ENCODE measurements at places on chromosomes 13 and 19. TPM values are rescaled to one million over a fixed set of nuclear protein-coding genes. Genes with fewer than 3 reads are reported as not detected.
A peak's percentile ranks its signal among the peaks of the same experiment; 100 is the strongest.

Gene CEACAM3
- total RNA-seq, result not detected

Gene FFAR2
- total RNA-seq, result 1.9 TPM

Gene ZNF541
- total RNA-seq, result not detected

DNA sequence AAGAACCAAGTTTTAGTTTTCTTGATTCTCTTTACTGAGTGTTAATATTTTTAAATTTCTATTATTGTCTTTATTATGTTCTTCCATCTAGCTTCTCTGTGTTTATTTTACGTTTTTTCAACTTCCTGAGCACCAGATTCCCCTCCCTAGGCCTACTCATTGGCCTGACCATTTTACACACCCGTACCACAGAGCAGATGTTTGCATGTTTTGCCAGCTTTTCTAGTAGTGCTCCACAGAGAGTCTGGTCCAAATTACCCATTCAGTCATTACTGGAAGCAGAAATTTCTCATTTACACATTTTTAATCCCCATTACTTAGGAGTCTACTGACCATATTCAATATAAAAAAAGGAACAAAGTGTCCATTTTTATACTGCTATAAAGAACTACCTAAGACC, 66.9 kb downstream of the ING1 start:
- H3K4me3 ChIP-seq, result no peak overlapping the region
- no peak for DNase-seq
- H3K4me1 ChIP-seq, result no peaks in the 10 kb centered on the region
- H3K36me3 ChIP-seq, result peaks cover 4% of the 10 kb centered on the region

- no peak overlapping the region for H3K27ac ChIP-seq
- no peaks in the 10 kb centered on the region for H3K4me1 ChIP-seq
- no peaks in the 10 kb centered on the region for H3K27me3 ChIP-seq
- H3K36me3 ChIP-seq, result no peaks in the 10 kb centered on the region
- no peak overlapping the region for H3K4me3 ChIP-seq
- DNase-seq, result no peak
Measured at GRCh38 chr13:72284791-72285190, 417.8 kb upstream of the DACH1 start.

- H3K4me3 ChIP-seq, result no peak overlapping the region
- no peaks in the 10 kb centered on the region for H3K36me3 ChIP-seq
- no peaks in the 10 kb centered on the region for H3K27me3 ChIP-seq
- no peak for DNase-seq
- H3K4me1 ChIP-seq, result peaks cover 35% of the 10 kb centered on the region
Measured at GRCh38 chr13:59747529-59747928, 416.2 kb downstream of the DIAPH3 start.

GRCh38 chr13:44417876-44418275, 44.3 kb downstream of the SERP2 start:
- H3K27ac ChIP-seq, result no peak overlapping the region
- DNase-seq, result no peak
- peaks cover 7% of the 10 kb centered on the region for H3K4me1 ChIP-seq
- H3K4me3 ChIP-seq, result no peak overlapping the region
- no peaks in the 10 kb centered on the region for H3K36me3 ChIP-seq

DNA sequence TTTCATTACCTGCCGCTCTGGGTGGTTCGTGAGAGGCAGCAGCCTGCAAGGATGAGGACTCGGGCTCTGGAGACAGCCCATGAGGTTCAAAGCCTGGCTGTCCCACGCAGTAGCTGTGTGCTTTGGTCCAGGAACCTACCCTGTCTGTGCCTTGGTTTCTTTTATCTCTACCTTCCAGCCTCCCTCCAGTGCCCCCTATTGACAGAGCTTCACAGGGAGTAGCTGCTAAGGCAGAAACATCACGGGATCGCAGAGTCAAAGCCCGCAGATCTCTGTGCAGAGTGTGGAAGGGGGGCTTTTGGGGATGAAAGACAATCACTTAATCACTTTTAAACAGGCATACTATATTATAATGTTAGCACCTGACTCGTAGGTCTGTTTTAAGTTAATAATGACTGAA, 16.2 kb downstream of the ZNF71 start:
- H3K4me3 ChIP-seq, result no peak overlapping the region
- peaks cover 88% of the 10 kb centered on the region for H3K36me3 ChIP-seq
- H3K27me3 ChIP-seq, result no peaks in the 10 kb centered on the region

DNA sequence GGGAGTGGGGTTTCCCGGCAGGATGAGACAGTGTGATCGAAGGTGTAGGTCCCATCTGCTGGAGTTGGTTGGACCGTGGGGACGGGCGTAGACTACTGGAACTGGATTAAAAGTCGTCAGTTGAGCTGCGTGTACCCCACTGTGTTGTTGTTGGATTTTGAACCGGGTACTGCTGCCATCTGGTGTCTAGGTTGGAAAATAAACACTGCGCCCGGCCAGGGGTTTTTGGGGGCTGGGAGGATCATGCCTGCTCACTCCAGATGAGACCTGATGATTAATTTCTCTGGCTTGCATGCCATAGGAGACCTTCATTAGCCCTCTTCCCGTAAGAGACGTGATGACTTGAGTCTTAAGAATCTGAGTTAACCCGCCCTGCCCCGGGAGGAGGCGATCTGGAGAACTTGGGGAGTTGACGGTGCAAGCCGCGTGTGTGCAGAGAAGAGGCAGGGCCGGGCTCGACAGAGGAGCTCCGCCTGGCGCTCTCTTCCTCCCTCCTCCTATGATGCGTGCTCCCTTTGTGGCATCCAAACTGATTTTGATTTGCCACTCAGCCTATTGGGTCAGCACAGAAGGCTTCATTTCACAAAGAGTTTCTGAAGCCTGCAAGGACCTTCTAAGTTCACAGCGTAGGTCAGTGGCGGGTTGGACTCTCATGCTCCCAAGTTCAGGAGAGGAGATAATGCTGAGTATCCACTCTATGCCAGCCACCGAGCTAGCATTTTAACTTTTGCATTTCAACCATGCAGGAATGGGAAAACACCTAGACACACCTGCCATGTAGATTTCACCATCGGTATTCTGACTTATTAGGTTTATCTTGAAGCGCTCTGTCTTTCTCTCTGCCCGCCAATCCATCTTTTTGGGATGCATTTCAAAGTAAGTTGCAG, 2.7 kb downstream of the UHRF1 start:
- peak overlapping the region; percentile 41 for H3K27ac ChIP-seq
- peaks cover 5% of the 10 kb centered on the region for H3K36me3 ChIP-seq
- peak; percentile 36 for DNase-seq

DNA sequence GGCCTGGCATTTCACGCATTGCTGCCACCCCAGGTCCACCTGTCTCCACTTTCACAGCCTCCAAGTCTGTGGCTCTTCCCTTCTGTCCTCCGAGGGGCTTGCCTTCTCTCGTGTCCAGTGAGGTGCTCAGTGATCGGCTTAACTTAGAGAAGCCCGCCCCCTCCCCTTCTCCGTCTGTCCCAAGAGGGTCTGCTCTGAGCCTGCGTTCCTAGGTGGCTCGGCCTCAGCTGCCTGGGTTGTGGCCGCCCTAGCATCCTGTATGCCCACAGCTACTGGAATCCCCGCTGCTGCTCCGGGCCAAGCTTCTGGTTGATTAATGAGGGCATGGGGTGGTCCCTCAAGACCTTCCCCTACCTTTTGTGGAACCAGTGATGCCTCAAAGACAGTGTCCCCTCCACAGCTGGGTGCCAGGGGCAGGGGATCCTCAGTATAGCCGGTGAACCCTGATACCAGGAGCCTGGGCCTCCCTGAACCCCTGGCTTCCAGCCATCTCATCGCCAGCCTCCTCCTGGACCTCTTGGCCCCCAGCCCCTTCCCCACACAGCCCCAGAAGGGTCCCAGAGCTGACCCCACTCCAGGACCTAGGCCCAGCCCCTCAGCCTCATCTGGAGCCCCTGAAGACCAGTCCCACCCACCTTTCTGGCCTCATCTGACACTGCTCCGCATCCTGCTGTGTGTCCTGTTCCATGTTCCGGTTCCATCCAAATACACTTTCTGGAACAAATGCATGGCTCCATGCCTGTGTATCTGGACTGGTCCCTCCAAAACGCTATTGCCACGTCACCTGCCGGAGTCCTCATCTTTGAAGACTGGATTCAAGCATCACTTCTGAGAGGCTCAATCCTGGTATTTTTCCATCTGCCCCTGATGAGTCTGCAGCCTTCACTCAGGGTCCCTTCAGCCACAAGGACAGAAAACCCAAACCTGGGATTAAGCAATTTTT, 10.7 kb upstream of the DHDH start:
- no peaks in the 10 kb centered on the region for H3K4me1 ChIP-seq
- no peak for DNase-seq
- peaks cover 10% of the 10 kb centered on the region for H3K36me3 ChIP-seq
- H3K27ac ChIP-seq, result no peak overlapping the region

GRCh38 chr19:37906869-37907734, at the start of gene SIPA1L3:
SIPA1L3 (plus strand) TSS chr19:37907208; CDS start chr19:38081566, 174,358 bp downstream.
- peaks cover 2% of the 10 kb centered on the region for H3K36me3 ChIP-seq
- peak within 1 kb of the TSS; percentile 89 for H3K4me3 ChIP-seq
- H3K27me3 ChIP-seq, result no peaks in the 10 kb centered on the region
- H3K4me1 ChIP-seq, result peaks cover 44% of the 10 kb centered on the region
- peak; percentile 94 for DNase-seq

GRCh38 chr13:76012091-76012721, 376.1 kb downstream of the LMO7 start:
- H3K36me3 ChIP-seq, result no peaks in the 10 kb centered on the region
- no peak for DNase-seq
- H3K4me3 ChIP-seq, result no peak overlapping the region
- H3K27ac ChIP-seq, result no peak overlapping the region

DNA sequence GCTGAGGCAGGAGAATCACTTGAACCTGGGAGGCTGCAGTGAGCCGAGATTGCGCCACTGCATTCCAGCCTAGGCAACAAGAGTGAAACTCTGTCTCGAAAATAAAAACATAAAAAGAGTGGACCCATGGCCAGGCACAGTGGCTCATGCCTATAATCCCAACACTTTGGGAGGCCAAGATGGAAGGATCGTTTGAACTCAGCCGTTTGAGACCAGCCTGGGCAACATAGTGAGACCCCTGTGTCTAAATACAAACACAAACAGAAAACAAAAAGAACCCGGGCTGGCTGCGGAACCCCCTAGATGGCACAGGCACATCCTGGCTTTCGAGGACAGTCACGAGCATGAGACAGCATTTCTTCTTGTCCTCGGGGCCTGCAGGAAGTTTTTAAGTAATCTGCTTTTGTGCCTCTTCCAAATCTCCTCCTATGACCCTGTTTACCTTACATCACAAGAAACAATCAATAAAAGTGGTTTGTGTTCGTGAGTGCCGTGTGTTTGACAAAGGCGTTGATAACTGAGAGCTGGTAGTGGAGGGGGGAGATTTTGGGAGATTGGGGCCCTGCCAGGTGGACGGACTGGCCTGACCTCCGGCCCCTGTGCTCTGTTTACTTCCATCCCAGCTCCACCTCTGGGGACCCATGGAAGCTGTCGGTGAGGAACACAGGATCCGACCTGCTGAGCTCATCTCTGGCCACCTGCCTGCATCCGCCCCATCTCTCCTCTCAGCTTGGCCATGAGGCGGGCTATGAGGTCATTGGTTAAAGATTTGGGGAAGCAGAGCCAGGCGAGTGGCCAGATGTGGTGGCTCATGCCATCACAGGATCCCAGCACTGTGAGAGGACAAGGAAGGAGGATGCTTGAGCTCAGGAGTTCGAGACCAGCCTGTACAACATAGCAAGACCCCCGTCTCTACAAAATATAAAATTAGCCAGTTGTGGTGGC, 5.9 kb upstream of the GDF15 start:
- H3K27ac ChIP-seq, result peak overlapping the region; percentile 93
- peaks cover 2% of the 10 kb centered on the region for H3K36me3 ChIP-seq
- no peak overlapping the region for H3K4me3 ChIP-seq
- peak; percentile 23 for DNase-seq
- no peaks in the 10 kb centered on the region for H3K27me3 ChIP-seq

GRCh38 chr13:73365681-73366080, 306.9 kb downstream of the KLF5 start:
- no peak overlapping the region for H3K4me3 ChIP-seq
- H3K27me3 ChIP-seq, result no peaks in the 10 kb centered on the region
- H3K27ac ChIP-seq, result no peak overlapping the region
- H3K36me3 ChIP-seq, result no peaks in the 10 kb centered on the region
- H3K4me1 ChIP-seq, result peaks cover 26% of the 10 kb centered on the region

GRCh38 chr13:99731747-99732146, 230.5 kb downstream of the TM9SF2 start:
- no peak overlapping the region for H3K27ac ChIP-seq
- H3K36me3 ChIP-seq, result no peaks in the 10 kb centered on the region
- H3K4me3 ChIP-seq, result no peak overlapping the region

DNA sequence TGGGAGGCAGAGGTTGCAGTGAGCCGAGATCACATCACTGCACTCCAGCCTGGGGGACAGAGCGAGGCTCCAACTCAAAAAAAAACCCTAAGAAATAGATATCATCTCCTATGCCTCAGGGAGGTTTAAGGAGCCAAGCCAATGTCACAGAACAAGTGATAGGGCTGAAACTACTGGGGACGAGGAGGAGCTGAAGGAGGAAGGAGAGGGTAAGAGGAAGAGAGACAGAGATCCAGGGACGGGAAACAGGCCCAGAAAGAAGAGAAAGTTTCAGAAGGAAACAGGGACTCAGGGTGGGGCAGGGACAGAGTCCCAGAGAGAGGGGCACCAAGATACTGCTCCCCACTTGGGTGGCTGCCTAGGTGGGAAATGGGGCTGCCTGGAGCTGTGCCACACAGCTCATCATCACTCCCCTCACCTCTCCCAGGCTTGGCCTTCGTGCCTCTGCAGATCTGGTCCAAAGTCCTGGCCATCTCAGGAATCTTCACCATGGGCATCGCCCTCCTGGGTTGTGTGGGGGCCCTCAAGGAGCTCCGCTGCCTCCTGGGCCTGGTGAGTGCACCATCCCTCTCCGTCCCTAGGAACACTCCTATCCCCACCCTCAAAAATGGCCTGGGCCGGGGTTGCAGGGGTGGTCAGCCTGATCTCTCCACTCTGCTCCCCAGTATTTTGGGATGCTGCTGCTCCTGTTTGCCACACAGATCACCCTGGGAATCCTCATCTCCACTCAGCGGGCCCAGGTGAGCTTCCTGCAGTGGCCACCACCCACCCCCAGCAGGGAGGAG, 1.5 kb downstream of the CD37 start:
- H3K36me3 ChIP-seq, result peaks cover 18% of the 10 kb centered on the region
- peaks cover 14% of the 10 kb centered on the region for H3K4me1 ChIP-seq
- H3K27ac ChIP-seq, result peak overlapping the region; percentile 74
- no peaks in the 10 kb centered on the region for H3K27me3 ChIP-seq
- DNase-seq, result no peak
- no peak overlapping the region for H3K4me3 ChIP-seq

DNA sequence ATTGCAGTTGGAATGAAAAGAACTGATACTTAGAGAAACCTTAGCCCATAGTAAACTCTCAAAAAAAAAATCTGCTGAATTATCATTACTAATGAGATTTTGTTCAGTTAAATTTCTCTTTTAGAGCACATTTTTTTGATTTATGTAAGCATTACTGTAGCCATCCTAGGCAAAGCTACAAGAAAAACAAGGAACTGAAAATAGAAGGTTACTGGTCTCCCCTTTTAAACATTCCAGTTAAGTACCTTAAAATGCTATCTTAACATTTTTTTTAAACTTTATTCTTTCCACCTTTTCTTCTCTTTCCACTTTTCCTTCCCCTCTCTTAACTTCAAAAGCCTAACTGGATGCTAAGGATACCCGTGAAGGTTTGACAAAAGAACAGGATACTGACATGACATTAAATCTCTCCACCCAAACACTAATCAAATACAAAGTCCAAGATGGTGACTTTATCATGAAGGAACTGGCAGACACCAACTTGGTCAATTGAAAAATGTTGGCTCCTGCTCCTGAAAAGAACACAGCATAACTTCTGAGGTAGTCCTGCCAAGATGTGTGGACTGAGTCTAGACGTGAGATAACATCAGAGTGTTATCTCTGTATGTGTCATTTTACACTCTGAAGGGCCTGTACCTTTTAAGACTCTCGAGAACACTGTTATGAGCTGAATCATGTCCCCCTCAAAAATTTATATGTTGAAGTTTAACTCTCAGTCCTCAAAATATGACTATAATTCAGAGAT, 29.5 kb upstream of the SACS start:
- H3K27ac ChIP-seq, result no peak overlapping the region
- no peak overlapping the region for H3K4me3 ChIP-seq
- no peak for DNase-seq
- peaks cover 2% of the 10 kb centered on the region for H3K4me1 ChIP-seq

All from progenitor cell of endocrine pancreas (in vitro differentiated cells).